ENCODE measurements at places on chromosomes 12 and 14. TPM values are rescaled to one million over a fixed set of nuclear protein-coding genes. Genes with fewer than 3 reads are reported as not detected.

- no peak overlapping the region for H3K27ac ChIP-seq
- no peak overlapping the region for H3K4me3 ChIP-seq
- no peaks in the 10 kb centered on the region for H3K36me3 ChIP-seq
- no peaks in the 10 kb centered on the region for H3K27me3 ChIP-seq
These were observed 115.6 kb upstream of the PKP2 start for GRCh38 chr12:33012226-33012625.

DNA sequence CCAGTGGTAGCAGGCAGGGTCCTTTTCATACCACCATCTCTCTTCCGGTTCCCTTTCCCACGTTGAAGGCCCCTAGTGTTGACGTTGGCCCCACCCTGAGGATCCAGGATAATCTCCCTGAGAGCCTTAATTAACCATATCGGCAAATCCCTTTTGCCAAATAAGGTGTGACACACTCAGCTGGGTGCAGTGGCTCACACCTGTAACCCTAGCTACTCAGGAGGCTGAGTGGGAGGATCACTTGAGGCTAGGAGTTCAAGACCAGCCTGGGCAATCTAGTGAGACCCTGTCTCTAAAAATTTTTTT, 2.8 kb upstream of the TMEM119 start:
- H3K27ac ChIP-seq = no peak overlapping the region
- no peaks in the 10 kb centered on the region for H3K36me3 ChIP-seq
- H3K4me3 ChIP-seq = no peak overlapping the region
- no peaks in the 10 kb centered on the region for H3K27me3 ChIP-seq
- DNase-seq = no peak

- no peak overlapping the region for H3K4me3 ChIP-seq
- H3K4me1 ChIP-seq = no peaks in the 10 kb centered on the region
- H3K27me3 ChIP-seq = no peaks in the 10 kb centered on the region
- DNase-seq = no peak
- H3K36me3 ChIP-seq = no peaks in the 10 kb centered on the region
These were observed 290.3 kb downstream of the NAV3 start for GRCh38 chr12:78120866-78121560.

- no peaks in the 10 kb centered on the region for H3K27me3 ChIP-seq
- no peaks in the 10 kb centered on the region for H3K36me3 ChIP-seq
- no peaks in the 10 kb centered on the region for H3K4me1 ChIP-seq
These were observed 136.5 kb upstream of the CRY1 start for GRCh38 chr12:107229827-107230226.

DNA sequence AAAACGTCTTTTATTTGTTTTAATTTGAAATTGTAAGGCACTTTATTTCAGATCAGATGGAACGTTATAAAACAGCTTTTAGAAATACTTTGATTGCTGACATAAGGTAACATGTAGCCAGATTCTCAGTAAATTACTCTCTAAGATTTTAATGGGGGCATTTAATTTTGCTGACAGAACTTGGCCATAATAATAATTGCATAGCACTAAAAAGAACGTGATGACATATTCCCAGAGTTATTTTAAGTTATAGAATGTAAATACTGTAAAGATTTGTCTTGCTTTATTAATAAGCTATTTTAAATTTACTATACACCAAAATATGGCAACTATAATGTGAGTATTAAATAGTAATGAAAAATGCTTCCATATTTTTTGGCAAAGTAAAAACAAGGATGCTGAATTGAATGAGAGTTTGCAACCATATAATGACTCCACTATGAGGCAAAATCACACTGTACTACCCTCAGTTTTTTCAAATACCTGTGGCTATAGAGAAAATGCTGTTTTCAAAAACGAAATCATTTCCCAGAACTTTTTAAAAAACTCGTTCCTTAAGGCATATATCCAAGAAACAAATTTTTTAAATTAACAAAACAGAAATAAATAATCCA, 876 bp downstream of the LUM start:
- peak overlapping the region; percentile 30 for H3K4me3 ChIP-seq
- H3K4me1 ChIP-seq = no peaks in the 10 kb centered on the region
- no peaks in the 10 kb centered on the region for H3K36me3 ChIP-seq
- H3K27me3 ChIP-seq = no peaks in the 10 kb centered on the region
- H3K27ac ChIP-seq = peak overlapping the region; percentile 13
- DNase-seq = no peak

GRCh38 chr14:61347826-61348443, 26.6 kb downstream of the PRKCH start:
- no peak for DNase-seq
- no peaks in the 10 kb centered on the region for H3K27me3 ChIP-seq
- peaks cover 9% of the 10 kb centered on the region for H3K4me1 ChIP-seq
- H3K4me3 ChIP-seq = no peak overlapping the region
- H3K27ac ChIP-seq = no peak overlapping the region

- no peaks in the 10 kb centered on the region for H3K4me1 ChIP-seq
- no peak for DNase-seq
- peaks cover 17% of the 10 kb centered on the region for H3K27me3 ChIP-seq
- no peak overlapping the region for H3K27ac ChIP-seq
- H3K36me3 ChIP-seq = no peaks in the 10 kb centered on the region
These were observed 42.1 kb upstream of the GPR132 start for GRCh38 chr14:105107351-105107750.

DNA sequence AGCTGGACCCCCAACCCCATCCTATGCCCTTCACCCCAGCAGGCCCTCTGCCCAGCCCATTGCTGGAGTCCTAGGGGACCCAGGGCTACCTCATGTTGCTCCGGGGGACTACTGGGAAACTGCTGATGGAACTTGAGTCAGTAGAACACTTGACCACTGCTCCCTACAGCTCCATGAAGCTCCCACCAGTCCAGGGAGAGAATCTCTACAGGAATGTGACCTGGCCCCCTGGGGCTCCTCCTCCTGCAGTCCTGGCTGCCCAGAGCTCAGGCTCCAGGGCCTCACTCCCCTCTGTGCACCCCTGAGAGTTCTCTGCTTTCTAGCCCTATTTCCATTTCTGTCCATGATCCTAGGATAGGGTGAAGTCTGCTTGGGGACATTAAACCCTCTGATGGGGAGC, 10.8 kb upstream of the AQP2 start:
- no peaks in the 10 kb centered on the region for H3K36me3 ChIP-seq
- H3K27ac ChIP-seq = no peak overlapping the region
- no peak overlapping the region for H3K4me3 ChIP-seq
- no peak for DNase-seq
- no peaks in the 10 kb centered on the region for H3K27me3 ChIP-seq
- no peaks in the 10 kb centered on the region for H3K4me1 ChIP-seq

DNA sequence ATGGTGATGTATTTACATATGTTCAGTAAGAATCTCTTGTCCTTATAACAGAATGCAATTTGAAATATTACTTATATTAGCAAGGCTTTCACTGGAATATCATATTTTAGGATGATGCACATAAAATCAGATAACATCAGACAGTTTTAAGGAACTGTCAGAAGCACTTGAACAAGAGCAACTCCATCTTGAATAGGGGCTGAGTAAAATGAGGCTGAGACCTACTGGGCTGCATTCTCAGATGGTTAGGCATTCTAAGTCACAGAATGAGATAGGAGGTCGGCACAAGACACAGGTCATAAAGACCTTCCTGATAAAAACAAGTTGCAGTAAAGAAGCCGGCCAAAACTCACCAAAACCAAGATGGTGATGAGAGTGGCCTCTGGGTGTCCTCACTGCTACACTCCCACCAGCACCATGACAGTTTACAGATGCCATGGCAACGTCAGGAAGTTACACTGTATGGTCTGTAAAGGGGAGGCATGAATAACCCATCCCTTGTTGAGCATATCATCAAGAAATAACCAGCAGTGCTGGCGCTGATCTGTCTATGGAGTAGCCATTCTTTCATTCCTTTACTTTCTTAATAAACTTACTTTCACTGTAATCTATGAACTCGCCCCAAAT, 27.6 kb upstream of the ETV6 start:
- no peaks in the 10 kb centered on the region for H3K4me1 ChIP-seq
- H3K27me3 ChIP-seq = no peaks in the 10 kb centered on the region
- no peak overlapping the region for H3K27ac ChIP-seq

GRCh38 chr12:76113800-76114757, 29.6 kb upstream of the NAP1L1 start:
- no peak overlapping the region for H3K4me3 ChIP-seq
- no peaks in the 10 kb centered on the region for H3K27me3 ChIP-seq
- H3K4me1 ChIP-seq = no peaks in the 10 kb centered on the region
- no peaks in the 10 kb centered on the region for H3K36me3 ChIP-seq
- no peak overlapping the region for H3K27ac ChIP-seq

- no peak overlapping the region for H3K27ac ChIP-seq
- DNase-seq = no peak
- no peaks in the 10 kb centered on the region for H3K27me3 ChIP-seq
- no peaks in the 10 kb centered on the region for H3K4me1 ChIP-seq
These were observed 104.5 kb downstream of the MYRFL start for GRCh38 chr12:69929531-69929930.

- no peak overlapping the region for H3K27ac ChIP-seq
- DNase-seq = no peak
- H3K36me3 ChIP-seq = no peaks in the 10 kb centered on the region
- no peaks in the 10 kb centered on the region for H3K27me3 ChIP-seq
- H3K4me3 ChIP-seq = no peak overlapping the region
These were observed 4.2 kb downstream of the PTPN6 start for GRCh38 chr12:6955108-6956020.

- no peaks in the 10 kb centered on the region for H3K4me1 ChIP-seq
- H3K27ac ChIP-seq = no peak overlapping the region
- H3K4me3 ChIP-seq = no peak overlapping the region
- H3K27me3 ChIP-seq = no peaks in the 10 kb centered on the region
- DNase-seq = no peak
These were observed 480.2 kb upstream of the FBXO33 start for GRCh38 chr14:39912192-39913100.

GRCh38 chr12:80498059-80498728, 54.2 kb downstream of the PTPRQ start:
- H3K36me3 ChIP-seq = no peaks in the 10 kb centered on the region
- no peaks in the 10 kb centered on the region for H3K4me1 ChIP-seq
- no peak overlapping the region for H3K4me3 ChIP-seq

The P2RX2 gene
- total RNA-seq = not detected

The C12orf50 gene
- 0.12 TPM for total RNA-seq

The IL31 gene
- not detected for total RNA-seq

The DTX1 gene
- 20.0 TPM for total RNA-seq

The PPP1R36 gene
- total RNA-seq = 0.95 TPM

The B4GALNT3 gene
- total RNA-seq = 3.1 TPM

The WSCD2 gene
- 0.95 TPM for total RNA-seq

The PMEL gene
- 0.35 TPM for total RNA-seq

The LRP1-AS gene
- not detected for total RNA-seq

The FZD10 gene
- not detected for total RNA-seq

The CCDC197 gene
- total RNA-seq = not detected

The KRT7 gene
- total RNA-seq = 0.33 TPM

The BRMS1L gene
- total RNA-seq = 9.6 TPM
